ENCODE measurements at places on chromosomes 7 and 10. TPM values are rescaled to one million over a fixed set of nuclear protein-coding genes. Genes with fewer than 3 reads are reported as not detected.

Gene SLC13A1
- total RNA-seq: not detected

Gene ACSL5
- total RNA-seq: 2.6 TPM

Gene OR2A5
- total RNA-seq: not detected

Gene C10orf67
- total RNA-seq: under 0.01 TPM

Gene FOXI2
- total RNA-seq: not detected

Gene SLC18A2
- total RNA-seq: not detected

Gene PPP1R17
- total RNA-seq: not detected

Gene CYP2E1
- total RNA-seq: under 0.01 TPM

Gene OR2A1
- under 0.01 TPM for total RNA-seq

Gene WNT8B
- not detected for total RNA-seq

Gene LRRN3
- total RNA-seq: 0.37 TPM

Gene ANKRD7
- 0.39 TPM for total RNA-seq

Gene CDC14C
- not detected for total RNA-seq

Gene CALD1
- 158 TPM for total RNA-seq

Gene TSPAN14
- 41.1 TPM for total RNA-seq

Gene ASB15
- not detected for total RNA-seq

Measured in subcutaneous preadipocyte (primary cell).